ENCODE measurements at places on chromosomes 13 and 19.

DNA sequence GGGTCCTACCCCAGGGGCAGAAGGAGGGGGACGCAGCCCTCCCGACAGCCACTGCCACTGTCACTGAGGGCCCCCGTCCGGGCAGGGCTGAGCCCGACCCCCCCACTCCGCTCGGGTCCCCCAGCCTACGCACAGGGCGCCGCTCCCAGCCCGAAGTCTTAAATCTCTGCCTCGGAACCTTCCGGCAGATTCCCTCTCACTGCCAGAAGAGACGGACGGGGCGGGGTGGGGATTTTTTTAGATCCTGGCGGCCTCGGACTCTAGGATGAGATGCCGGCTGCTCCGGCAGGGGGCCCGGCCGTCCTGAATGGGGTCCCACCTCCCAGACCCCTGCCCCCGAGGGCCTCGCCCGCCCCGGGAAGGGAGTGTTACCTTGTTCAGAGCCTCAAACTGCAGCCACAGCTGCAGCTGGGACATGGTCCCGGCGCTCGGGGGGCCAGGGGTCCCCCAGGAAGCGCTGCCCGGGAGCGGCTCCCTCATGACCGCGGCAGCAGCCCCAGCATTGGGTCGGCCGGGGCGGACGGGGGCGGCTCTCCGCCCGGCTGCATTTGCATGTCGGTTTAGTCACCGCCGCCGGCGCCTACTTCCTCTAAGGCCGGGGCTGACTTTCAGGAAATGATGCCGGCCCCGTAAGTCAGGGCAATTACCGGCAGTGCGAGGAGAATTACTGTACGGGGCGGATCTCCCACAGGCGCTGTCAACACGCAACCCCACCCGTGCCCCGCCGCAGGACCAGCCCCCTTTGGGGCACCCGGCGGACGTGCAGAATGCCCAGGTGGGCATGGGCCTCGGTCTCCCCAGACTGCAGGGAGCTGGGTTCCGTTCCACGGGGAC, 28.1 kb downstream of the GPX4 start:
- peak; percentile 87 for DNase-seq

DNA sequence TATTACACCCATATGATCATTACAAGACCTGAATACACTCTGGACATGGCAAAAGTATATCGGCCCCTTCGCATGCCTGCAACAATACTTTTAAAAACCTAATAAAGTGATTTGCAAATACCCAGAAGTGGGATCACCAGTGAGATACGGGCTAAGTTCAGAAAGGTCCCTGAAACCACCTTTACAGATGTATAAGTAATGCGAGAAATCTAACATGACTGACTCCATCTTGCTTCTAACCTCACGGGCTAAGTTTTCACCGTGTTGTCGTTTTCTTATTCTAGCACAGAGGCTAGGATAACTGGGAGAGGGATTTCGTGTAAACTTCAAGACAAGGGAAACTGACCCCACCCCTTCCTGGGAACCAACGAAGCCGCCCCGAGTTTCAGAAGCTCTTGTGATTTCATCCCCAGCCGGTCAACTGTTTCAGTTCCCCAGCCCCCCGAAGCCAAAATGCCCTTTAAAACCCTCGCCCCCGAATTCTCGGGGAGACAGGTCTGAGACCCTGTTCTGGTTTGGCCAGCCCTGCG, 703 bp downstream of the NEK3 start:
- DNase-seq, result peak; percentile 55

- DNase-seq, result peak; percentile 98
Measured at GRCh38 chr13:33285420-33286124, at the start of gene STARD13. Gene STARD13 (minus strand): TSS chr13:33285755. CDS start chr13:33285638, 117 bp downstream.

DNA sequence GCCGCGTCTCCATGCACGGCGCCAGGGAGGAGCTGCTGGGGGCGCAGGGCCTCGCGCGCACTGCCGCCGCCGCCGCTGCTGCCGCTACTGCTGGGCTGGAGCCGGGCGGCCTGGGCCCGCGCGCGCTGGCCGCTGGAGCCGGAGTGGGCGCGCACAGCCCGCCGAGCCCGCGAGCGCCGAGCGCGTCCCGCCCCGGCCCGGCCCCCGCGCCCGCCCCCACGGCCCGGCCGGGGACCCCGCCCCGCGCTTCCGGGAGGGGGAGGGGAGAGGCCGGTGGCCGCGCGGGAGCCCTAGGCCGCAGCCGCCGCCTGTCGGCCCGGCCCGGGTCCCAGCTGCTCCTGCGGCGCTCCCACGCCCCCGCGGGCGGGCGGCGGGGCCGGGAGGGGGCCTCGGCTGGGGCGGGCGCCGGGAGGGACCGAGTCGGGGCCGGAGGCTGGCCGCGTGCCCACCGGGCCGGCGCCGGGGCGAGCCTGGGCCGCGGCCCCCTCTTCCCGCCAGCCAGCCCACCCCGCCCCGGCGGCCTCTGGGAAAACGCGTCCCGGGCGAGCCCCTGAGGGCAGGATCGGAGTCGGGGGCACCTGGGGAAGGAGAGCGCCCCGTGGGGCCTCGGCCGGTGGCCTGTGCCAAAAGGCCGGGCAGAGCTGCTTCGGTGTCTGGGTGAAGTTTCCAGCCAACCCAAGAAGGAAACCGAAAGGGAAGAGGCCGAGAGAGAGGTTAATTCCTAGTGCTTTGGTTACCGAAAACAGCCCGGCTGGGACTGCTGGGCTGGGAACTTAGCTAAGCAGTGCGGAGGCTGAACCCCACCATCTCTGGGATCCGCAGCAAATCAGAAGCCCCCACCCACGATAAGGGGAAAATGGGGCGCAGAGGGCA, at the start of gene STK24:
TSS of gene STK24 (minus strand) at position 145 of the 873 bp plus-strand sequence. CDS start 321 bp downstream, outside the sequence.
- peak; percentile 71 for DNase-seq

GRCh38 chr19:52651956-52652355, 13.8 kb upstream of the ZNF83 start:
- DNase-seq, result no peak

All from fibroblast of skin of right quadriceps (primary cell).